ENCODE measurements at places on chromosomes 7 and 10.

DNA sequence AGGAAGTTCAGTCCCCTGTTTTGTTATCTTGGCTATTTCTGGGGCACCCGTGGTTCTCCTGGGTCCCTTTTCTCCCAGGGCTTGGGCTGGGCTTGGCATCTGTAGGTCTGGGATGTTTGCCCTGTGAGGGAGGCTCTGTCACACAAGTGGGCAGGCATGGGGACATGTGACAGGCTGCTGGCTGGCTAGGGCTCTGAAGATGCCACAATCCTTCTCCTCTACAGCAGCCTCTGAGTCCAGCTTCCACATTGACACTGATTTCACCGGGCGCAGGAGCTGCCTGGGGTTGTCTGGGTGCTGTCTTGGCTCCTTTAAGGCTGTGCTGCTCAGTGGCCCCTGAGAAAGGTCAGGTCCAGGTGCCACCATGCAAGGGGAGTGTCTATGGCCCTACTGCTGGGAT is 37.4 kb upstream of the ZNF716 start:
- no peak for DNase-seq

GRCh38 chr10:131636841-131637724 is 263.7 kb upstream of the PPP2R2D start:
- no peak for DNase-seq

DNA sequence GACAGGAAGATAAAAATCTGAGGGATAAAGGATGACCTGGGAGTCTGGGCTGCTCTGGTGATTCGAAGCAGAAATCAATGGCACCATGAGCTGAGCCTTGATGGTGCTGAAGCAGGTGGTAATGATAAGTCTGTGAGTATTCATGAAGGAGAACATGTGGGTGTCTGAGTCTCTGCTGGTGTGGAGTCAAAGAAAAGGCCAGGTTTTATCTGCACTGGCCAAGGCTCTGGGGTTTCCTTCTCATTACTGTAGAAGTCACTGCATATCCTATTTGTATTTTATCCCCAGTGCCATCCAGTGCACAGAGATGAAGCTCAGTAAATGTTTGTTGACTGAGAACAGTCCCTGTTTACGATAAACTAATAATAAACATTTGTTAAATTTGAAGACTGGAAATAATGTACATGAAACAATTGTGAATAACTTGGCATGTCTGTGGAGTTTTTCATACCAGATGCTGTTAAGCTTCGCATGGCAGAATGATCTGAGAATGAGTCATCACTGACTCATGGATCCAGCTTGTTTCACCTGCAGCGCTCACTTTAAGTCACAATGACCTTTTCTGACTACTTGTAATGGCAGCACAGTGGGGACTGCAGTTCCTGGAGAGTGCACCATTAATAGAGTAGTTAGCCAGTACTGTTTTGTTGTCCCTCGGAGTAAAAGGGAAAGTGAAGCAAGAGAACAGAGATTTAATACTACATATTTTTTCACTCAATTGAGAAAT is 538.5 kb downstream of the HTR7 start:
- DNase-seq, result peak; percentile 8

- DNase-seq, result no peak
Observed at GRCh38 chr10:65294329-65294728, 1631.5 kb upstream of the LRRTM3 start.

GRCh38 chr10:125073996-125074395 is 86.4 kb downstream of the CTBP2 start:
- no peak for DNase-seq

All from NCI-H774 (cell line).